NCI-H1092 treated with DMSO at 0.1 percent for 48 hours (cell line): ENCODE measurements at places on chromosomes 6 and 20.

GRCh38 chr6:1913577-1913976 is 303.9 kb downstream of the FOXC1 start:
- DNase-seq: no peak

- no peak for DNase-seq
Measured at GRCh38 chr6:157757430-157758403, 65.3 kb upstream of the SNX9 start.

DNA sequence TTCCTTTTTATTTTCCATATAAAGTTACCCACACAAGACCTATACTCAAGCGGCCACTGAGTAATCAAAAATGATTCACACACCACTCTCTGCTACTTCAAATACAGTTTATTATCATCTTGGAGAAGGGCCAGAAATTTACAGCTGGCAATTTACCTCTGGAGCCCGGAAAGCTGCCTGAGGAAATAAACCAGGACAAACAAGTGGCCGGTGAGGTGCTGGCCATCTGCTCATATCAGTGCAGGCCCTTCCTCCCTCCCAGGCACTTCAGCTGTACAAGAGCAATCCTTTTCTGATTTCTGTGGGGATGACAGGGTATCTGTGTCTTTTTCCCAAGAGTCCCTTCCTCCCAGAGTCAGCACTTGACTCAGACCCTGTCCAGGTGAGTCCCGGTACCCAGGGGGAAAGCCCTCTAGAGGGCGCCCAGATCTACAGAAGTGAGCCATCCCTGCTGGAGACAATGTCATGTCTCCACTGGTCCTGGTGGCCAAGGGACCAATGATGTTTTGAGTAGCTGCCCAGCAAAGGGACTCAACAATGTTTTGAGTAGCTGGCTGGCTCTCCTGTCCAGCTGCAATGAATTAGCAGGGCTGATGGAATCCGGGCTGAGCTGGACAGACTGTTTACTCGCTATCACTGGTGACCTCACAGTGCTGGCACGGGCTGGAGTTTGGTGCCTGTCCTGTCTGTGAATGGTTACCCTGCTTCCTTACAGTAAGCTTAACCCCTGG is 23.6 kb downstream of the LRP11 start:
- peak; percentile 96 for DNase-seq

DNA sequence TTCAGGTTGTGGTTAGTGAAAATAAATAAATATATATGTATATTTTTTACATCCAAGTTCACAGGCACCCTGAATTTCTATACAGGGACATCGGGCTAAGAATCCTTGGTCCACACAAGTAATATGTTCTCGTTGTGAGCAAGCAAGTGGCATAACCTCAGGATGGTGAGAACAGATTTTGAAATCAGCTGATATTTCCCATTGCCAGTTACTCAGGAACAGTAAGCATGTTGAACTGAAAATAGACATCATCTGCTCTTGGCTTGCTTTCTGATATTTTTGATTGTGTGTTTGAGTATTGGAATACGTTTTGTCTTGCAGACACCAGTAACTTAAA is 87.7 kb downstream of the TRMT6 start:
- DNase-seq: no peak

- DNase-seq: no peak
Measured at GRCh38 chr6:26400626-26401025, 1.4 kb upstream of the BTN3A1 start.

DNA sequence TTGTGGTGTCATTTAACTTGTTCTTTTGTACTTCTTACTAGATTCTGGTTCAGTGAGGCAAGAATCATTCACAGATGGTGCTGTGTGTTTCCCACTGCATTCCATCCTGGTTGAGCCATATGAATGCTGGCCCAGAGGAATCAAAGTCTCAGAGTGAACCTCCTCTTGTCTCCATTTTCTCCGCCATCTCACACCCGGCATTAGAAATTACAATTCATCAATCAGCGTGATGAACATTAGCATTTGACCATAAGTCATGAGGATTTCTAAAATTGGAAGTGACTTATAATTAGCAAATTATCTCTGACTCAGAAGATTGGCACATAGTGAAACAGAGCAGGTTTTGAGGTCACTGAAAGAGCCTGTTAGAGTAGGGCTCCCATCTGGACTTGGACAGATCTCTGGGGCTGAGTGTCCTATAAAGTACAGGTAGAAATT is 25.2 kb downstream of the TNFAIP3 start:
- DNase-seq: no peak

DNA sequence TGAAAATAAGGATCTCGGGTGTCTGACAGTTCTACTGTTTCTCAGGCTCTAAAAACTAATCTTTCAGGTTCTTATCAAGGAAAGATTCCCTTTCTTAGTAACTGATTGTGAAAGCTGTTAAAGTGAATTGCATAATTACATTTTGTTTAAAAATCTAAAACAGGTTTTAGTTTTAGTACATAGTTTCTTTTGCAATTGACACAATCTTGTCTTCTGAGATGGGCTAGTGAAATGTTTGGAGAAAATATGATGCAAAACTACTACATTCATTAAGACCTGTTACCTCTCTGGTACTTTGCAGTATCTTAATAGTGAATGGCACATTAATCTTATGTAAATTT is 298.4 kb downstream of the UTRN start:
- DNase-seq: peak; percentile 42

GRCh38 chr6:160431791-160432404 is 83.7 kb downstream of the SLC22A3 start:
- DNase-seq: no peak

GRCh38 chr20:22338140-22338708 is 246.1 kb downstream of the FOXA2 start:
- no peak for DNase-seq
